ENCODE measurements at places on chromosomes 5 and 9.
A peak's percentile ranks its signal among the peaks of the same experiment; 100 is the strongest.

DNA sequence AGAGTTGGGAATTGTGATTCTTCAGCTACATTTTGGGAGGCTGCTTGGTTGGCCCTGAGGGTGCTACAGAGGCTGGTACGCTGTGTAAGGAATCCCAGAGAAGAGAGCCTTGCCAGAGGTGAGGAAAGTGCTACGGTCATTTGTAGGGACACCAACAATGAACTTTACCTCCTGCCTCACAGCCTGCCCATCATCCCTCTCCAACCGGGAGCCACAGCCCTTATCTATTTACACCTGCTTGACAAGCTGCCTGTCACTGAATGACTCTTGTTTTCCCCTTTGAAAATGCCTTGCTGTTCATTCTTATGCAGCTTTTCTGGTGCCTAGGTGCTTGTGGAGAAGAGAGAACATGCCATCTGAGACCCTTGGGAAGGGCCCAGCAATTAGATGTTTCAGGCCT lies 110.8 kb downstream of the PCSK1 start:
- DNase-seq, result no peak

DNA sequence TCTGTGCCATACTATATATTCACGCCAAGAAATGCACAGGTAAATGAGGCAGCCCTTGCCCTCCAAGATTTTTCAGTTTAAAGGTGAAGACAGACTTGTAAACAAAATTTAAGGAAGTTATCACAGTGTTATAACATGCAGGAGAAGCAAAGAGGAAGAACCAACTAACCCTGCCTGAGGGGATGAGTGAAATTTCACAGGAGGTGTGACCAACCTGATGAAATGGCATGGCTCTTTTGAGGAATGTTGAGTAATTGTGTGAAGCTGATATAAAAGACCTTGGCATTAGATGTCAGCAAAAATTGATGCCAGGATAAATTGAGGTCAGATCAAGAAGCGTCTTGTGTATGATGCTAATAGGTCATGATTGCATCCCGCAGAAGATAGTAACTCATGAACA lies 86.5 kb downstream of the HCN1 start:
- DNase-seq, result no peak

DNA sequence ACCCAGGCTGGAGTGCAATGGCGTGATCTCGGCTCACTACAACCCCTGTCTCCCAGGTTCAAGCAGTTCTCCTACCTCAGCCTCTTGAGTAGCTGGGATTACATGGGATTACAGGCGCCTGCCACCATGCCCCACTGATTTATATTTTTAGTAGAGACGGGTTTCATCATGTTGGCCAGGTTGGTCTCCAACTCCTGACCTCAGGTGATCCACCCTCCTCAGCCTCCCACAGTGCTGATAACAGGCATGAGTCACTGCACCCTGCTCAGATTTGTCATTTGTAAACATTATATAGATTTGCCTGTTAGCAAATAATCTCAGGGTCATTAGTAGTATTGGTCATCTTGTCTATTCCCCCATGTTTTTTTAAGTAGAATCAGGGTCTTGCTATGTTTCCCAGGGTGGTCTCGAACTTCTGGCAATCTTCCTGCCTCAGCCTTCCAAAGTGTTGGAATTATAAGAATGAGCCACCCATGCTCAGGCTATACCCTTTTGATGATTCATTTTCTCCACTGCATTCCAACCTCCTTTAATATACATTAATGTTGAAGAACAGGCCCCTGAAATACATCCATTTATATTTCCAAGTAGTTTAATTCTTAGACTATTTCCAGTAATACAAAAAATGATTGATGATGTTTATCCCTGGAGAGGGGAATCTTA lies 17.3 kb downstream of the CENPH start:
- DNase-seq, result no peak

DNA sequence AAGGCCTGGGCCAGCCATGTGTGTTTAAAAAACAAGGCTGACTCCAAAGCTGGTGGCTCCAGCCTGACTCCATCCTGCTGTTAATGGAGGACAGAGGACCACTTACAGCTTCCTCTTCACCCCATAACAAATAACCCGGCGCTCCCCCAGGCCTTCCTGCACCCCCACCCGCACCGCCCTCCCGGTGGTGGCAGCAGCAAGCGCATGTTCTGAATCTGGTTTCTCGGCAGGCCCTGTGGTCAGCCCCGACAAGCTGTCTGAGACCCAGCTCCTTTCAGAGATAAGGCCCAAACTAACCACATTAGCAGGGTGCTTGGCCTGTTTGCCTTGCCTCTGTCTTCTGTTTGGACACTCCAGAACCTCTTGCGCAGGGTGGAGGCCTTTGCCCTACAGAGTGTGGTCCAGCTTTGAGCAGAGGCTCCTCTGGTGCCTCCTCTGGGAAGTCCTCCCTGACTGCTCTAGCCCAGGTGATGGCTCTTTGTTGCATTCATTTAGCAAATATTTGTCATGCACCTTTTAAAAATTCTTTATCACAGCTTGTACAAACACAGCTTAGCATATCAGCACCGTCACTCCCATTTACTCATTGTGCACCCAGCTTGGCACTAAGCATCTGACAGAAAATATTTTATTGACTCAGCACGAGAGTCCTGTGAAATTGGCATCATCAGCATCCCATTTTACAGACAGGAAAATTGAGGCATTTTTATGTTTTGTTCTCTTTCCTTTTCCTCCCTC lies 78.4 kb downstream of the NDFIP1 start:
- DNase-seq, result no peak

GRCh38 chr9:14215614-14216013 lies 98.3 kb downstream of the NFIB start:
- no peak for DNase-seq

DNA sequence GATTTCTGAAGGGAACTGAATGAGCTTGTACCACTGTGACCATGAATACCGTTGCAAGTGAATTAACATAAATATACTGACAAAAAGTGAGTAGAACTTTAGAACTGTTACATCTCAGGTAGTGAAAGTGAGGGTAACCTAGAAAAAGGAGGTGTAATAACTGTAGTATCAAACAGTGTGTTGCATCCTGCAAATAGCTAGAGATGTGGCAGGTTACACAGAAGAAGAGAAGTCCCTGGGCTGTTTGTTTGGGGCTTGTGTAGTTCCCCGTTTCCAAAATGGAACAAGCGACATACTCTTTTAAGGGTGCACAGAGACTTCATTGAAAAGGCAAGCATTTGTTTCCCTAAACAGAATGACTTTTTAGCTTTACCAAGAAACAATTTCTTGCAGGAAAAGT lies 214.8 kb downstream of the NR3C1 start:
- DNase-seq, result no peak

DNA sequence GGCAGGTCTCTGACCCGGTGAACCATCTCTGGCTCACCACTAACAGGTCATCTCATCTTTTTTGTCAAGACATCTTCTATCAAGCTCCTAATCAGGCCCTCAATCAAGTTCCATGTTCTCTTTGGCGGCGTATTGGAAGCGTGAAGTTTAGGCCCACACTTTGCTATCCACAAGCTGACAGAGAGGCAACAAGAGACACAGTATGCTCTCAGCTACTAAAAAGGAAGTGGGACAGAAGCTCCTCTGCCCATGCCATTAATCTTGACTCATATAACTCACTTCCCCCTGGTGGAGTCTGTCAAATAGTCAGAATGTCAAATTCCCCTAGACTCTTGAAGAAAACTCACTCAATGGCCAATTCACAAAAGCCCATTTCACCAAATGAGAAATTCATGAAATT lies 77.6 kb upstream of the TMC1 start:
- DNase-seq, result no peak

- no peak for DNase-seq
These were observed 46.7 kb upstream of the TBC1D9B start for GRCh38 chr5:179954434-179954833.

DNA sequence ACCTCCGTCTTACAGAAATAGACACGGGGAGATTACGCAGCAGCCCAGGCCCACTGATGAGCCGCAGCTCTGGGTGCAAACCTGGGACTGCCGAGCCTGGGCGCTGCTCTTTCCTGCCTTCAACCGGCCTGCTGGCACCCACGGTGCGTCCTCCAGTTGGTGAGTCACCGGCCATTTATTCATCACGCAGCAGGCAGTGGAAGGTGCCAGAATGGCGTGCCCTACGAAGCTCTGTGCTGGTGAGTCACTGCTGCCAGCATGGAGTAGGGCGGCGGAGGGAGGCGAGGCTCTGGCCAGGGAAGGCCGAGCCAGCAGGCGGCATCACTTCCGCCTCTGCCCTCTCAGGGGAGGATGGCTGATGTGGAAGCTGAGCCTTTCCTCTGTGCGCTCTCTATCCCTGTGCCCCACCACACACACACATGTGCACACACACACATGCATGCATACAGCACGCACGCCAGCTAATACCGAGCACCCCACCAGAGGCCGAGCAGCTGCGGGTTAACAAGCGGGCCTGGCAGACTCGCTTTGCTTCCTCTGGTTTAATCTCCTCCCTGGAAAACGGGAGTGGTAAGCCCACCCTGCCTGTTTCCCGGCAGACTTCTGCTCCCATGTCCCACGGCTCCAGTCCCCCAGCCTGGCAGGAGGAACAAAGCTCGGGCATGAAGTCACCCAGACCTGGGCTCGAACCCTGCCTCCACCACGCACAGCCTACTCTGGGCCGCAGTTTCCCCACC lies 39.2 kb downstream of the OLFM1 start:
- DNase-seq, result no peak

- no peak for DNase-seq
These were observed 56.1 kb downstream of the UBAP2 start for GRCh38 chr9:33992632-33993031.

DNA sequence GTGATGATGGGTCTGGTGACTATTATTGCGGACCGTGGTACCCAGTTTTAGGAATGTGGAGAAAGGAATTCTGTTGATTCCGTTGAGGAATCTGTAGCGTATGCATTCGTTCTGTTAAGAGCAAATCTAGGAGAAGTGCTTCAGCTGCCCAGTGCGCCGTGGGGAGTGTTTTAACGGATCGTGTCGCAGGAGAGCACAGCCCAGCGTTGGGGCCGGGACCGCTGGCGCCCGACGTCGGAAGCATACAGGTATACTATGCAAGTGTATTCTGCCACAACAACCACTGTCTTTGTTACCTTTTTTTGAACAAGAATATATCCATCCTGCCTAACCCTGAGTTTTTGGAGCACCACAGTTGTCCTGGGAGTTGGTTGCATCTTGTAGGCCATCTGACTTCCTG lies 42.7 kb downstream of the TENT4A start:
- no peak for DNase-seq

GRCh38 chr9:6467006-6467625 lies 54.1 kb downstream of the UHRF2 start:
- DNase-seq, result no peak

- DNase-seq, result no peak
These were observed 26.4 kb downstream of the ZDHHC11B start for GRCh38 chr5:757931-758697.

DNA sequence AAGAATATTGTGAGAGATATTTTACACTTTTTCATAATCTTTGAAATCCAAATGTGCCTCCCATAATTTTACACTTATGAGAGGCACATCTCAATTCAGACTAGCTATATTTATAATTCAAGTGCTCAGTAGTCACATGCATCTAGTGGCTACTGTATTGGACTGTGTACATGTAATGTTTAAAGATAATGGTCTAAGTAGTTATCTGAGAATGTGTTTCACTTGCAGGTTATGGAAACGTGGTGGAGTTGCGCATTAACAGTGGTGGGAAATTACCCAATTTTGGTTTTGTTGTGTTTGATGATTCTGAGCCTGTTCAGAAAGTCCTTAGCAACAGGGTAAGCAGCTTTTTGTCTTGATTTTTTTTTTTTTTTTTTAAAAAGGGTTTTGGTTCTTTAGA lies 28.8 kb downstream of the G3BP1 start:
- no peak for DNase-seq

DNA sequence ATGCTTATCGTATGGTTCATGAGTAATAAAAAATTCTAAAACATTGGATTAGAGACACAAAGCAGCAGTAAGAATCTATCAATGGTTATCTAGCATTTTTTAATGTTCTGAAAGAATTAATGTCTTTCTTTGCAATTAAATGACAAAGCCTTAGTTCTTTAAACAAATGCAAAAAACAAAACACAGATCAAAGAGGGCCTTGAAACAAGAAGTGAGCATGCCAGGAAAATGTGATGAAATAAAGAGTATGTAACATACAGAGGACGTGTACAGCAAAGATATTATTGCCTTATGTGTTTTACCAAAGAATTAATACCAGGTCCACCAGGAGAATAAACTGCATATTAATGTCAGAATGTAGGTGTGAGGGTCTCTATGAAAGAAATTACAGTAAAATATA lies 812.3 kb upstream of the GRAMD2B start:
- no peak for DNase-seq

DNA sequence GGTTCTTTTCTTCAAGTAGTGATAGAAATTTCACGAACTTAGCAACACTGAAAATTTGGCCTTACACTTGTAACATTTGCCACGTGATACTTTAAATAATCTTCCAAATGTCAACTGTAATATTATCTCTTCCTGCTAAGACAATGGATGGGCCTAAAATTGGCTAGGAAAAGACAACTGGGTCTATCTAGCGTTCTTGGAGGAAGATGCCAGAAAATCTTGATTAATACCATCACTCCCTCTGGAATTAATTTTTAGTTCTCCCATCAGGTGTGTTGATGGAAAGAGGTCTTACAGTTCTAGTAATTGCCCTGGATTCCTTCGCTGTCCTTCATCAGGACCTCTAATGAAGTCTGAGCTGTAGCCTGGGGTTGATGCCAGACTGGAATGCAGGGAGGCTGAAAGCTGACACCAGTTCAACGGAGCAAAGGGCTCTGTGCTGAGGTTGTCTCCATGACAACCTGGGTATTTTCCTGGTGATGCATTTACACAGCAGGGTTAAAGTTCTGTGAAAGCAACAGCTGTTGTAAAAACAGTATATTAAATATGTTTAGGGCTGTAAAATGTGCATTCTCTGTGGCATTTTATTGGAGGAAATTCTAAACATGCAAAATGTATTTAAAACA lies 92.3 kb downstream of the GAS1 start:
- DNase-seq, result peak; percentile 10

- no peak for DNase-seq
These were observed 321.7 kb downstream of the NDUFS4 start for GRCh38 chr5:53882006-53882675.

GRCh38 chr5:176538989-176539384 lies 1.8 kb upstream of the RNF44 start:
- DNase-seq, result no peak

DNA sequence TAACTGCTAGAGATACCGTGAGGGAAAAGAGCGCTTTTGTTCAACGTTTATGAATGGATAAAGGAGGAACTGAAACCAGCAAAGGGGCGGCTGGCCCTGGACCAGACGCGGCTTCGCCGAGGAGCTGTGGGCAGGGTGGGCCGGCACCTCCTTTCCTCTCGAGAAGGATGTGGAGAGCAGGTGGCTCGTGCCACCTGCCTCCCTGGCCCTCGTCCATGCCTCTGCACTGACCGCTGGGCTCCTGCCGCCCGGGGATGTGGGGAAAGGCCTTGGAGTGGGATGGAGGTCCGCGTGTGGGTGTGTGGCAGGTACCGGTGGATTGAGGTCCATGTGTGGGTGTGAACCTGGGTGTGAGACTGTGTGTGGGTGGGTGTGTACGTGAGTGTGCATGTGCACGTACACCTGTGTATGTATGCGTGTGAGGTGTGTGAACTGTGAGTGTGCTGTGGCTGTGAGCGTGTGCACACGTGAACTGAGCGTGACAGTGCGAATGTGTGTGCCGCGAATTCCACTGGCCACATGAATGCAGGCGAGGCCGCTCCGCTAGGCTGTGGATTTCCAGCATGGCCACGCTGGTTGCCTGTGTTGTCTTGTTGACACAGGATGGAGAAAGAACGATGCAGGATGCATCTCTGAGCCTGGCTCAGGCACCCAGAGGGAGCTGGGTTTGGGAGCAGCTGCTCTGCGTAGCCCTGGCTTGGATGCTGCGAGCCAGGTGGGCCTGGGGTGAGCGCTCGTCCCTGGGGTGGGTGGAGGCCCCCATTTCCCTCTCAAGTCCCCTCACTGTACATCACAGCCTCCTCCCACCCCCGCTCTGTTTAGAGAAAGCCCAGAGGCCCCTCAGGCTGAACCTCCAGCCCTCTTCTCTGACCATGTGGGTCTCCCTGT lies 4.4 kb upstream of the CEP72 start:
- no peak for DNase-seq

All from HuH-7.5 (cell line).